Non-pigmented ciliary epithelial cell (primary cell): ENCODE measurements at places on chromosomes 4 and X.

GRCh38 chr4:41111791-41112190, 102.6 kb downstream of the APBB2 start:
- DNase-seq: no peak

DNA sequence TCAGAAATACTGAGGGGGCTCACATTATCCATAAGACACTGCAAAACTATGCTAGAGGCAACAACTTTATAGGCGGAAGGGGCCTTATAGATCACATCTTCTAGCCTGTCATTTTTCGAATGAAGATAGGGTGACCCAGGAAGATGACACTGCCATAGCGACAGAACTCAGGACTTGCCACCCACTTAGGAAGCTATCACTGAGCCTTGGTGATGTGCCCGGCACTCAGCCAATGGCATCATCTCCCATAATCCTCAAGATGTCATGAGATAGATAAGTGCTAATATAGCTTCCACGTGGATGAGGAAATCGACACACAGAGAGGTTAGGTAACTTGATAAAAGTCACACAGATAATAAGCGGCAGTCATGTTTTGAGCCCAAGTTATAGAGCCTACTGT, 346.6 kb downstream of the DHX15 start:
- DNase-seq: no peak

- DNase-seq: no peak
These were observed 6.4 kb downstream of the RBM3 start for GRCh38 chrX:48580662-48581061.

GRCh38 chrX:104539081-104539480, 26.9 kb upstream of the IL1RAPL2 start:
- DNase-seq: no peak

DNA sequence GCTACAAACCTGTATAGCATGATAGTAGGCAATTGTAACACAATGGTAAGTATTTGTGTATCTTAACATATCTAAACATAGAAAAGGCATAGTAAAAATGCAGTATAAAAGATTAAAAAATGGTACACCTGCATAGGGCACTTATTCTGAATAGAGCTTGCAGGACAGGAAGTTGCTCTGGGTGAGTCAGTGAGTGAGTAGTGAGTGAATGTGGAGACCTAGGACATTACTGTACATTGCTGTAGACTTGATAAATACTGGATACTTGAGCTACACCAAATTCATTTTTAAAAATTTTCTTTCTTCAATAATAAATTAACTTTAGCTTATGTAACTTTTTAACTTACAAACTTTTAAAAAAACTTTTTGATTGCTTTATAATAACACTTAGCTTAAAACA, 68.2 kb upstream of the MAML3 start:
- DNase-seq: no peak
